DMS 273 treated with DMSO at 0.1 percent for 48 hours (cell line): ENCODE measurements at places on chromosomes 7 and 10.
A peak's percentile ranks its signal among the peaks of the same experiment; 100 is the strongest.

- DNase-seq = no peak
Observed at GRCh38 chr7:85471740-85472139, 284.9 kb upstream of the SEMA3D start.

DNA sequence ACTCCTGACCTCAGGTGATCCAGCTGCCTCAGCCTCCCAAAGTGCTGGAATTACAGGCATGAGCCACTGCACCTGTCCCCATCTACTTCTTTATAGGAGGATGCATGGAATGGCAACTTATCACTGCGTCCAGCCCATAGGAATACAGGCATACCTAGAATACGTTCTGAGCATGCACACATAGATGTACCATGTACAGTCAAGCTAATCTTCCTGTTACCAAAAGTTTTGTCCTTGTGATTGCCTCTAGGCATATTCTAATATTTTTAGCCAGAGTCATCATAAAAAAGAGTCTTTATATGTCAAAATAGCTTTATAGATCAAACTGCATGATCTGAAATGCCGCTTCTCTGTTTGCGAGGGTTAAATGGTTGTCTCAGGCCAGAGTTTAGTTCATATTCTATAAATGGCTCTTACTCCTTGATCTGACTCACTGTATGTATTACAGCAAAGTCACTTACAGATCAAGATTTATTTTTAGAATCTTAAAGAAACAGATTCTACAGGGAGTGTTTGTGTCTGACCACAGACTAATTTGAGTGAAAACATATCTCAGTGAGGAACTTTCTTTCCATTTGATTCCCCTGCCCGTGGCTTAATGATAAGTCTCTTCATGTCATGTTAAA, 210.9 kb downstream of the CREB5 start:
- DNase-seq = no peak

- DNase-seq = no peak
Observed at GRCh38 chr7:70132852-70133690, 534.8 kb downstream of the AUTS2 start.

DNA sequence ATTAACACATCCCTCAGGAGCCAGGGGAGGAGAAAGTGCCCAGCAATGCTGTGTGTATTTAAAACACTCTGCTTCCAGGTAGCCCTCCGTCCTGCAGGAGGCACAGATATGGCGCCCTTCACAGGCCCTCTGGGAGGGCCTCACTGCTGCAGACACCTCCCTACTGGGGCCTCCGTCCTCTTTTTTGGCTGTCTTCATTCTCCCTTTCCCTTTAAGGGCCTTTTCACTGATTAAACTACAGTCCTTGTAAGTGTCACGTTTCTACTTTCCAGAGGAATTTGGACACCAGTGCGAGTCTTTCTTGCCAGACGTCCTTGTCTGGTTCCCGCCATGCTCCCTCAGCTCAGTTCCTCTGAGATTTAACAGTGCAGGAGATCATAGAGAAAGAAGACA, 39.7 kb upstream of the MKRN1 start:
- no peak for DNase-seq

- peak; percentile 74 for DNase-seq
Observed at GRCh38 chr7:28956608-28957063, 1.5 kb downstream of the TRIL start.

DNA sequence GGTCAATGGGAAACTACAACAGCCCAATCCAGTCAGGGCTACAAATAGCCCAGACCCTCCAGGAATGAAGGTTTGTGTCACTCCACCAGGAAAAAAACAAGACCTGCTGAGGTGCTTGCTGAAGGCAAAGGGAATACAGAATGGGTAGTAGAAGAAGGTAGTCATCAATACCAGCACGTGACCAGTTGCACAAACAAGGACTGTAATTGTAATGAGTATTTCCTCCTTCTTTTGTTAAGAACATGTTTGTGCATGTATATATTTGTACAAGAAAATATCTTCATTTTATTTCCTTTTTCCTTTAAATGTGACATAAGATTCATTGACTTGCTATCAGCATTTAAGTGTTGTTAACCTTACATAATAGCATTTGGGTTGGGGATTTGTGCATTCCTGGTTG, 229.3 kb downstream of the IMMP2L start:
- DNase-seq = no peak

- DNase-seq = no peak
Observed at GRCh38 chr7:83210479-83210878, 47.8 kb upstream of the PCLO start.

- DNase-seq = no peak
Observed at GRCh38 chr10:33674491-33674890, 340.0 kb upstream of the NRP1 start.

DNA sequence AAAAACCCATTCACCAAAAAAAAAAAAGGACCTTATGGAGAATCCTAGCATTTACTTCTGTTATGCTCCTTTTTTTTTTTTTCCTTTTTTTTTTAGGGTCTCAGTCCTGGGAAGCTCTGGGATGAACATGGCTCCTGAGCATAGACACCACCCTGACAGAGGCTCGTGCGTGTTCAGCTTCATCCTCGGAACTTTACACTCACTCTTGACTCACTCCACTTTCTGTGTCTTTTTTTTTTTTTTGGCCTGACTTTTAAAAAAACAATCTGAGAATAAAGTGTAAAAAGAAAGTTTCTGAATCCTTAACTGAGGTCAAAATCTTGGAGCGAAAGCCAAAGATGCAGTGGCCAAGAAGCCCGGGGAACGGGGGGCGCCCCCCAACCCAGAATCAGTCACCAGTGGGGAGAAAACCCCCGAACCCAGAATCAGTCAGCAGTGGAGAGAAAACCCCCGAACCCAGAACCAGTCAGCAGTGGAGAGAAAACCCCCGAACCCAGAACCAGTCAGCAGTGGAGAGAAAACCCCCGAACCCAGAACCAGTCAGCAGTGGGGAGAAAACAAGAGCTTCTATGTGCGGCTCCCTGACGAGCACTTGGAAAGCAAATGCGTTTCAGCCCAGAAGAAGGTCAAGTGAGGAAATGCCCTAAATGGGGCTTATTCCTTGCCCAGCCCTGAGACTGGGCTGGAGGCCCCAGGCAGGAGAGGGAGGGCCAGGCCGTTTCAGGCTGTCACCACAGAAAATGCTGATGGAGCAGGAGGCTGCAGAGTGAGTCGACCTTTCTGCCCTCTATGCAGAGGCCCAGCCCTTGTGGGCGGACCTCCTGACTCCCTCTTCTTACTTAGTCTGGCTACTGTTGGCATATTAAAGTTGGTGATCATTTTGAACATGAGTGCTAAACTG, 19.0 kb upstream of the PFKP start:
- DNase-seq = no peak

DNA sequence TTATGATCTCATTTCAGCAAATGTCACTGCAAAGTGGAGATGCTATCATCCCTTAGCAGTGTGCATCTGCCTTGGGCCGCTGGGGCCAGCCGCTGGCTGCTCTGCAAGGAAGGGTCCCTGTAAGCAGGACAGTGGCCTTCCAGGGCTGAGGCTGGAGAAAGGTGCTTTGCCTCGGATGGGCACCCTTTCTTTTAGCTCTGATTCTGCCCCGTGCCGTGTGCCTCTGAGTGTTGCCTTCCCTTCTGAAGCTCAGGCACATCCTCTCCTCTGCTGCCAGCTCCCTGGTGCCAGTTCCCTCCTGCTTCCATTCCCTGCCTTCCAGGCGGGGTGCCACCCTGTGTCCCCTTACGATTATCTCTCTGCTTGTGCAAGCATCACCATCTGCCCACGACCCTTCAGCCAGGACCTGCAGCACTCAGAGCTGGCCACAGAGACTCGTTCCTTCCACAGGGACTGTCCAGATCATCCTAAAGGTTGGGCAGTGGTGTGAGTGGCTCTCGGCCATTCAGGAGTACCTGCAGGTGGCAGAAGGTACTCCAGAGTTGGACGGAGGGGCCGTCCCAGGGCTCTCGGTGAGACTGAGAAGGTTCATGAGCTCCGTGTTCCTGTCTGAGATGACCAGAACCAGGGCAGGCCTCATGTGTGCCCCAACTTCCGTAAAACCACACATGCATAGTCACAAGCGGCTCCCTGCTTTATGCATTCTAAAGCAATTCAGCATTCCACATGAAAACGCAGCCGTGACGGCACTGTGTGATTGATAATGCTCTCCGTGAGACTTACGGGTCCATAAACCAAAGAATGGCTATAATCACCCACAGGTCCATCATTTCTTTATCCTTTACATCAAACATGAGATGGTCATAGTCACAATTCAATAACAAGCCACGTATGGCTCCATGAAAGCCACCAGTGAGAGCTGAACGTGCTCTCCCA, 371.4 kb downstream of the DNAJB6 start:
- no peak for DNase-seq

DNA sequence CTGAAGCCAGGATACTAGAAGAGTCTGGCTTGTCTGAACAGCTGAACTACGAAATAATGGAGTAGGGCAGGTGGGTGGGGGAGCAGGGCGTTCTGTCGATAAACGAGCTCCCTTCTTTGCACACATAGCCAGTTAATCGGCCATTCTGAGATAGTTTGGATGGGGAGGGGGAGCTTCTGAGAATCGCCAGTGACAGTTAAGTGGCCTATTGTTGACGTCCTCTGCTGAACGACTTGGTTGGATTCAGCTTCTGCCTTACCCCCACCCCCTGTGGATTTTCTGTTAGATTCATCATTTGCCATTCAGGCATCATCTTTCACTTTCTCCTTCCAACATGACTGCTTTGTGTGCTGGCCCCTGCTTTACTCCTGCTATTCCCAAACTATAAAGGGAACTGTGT, 520 bp downstream of the CPA5 start:
- no peak for DNase-seq

GRCh38 chr7:91957823-91958222, 17.2 kb downstream of the AKAP9 start:
- DNase-seq = no peak

DNA sequence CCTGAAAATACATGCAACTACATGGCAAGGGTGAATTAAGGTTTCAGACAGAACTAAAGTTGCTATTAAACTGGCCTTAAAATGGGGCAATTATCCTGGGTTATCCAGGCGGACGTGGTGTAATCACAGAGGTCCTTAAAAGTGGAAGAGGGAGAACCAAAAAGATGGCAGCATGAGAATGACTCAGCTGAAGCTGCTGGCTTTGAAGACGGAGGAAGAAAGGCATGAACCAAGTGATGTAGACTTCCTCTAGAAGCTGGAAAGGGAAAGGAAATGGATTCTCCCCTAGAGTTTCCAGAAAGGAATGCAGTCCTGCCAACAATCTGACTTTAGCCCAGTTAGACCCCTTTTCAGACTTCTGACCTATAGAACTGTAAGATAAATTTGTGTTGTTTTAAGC, 27.0 kb upstream of the UBN2 start:
- DNase-seq = no peak

- DNase-seq = no peak
Observed at GRCh38 chr7:41331194-41331593, 371.7 kb downstream of the INHBA start.

GRCh38 chr7:7569081-7569527, 2.4 kb downstream of the MIOS start:
- no peak for DNase-seq

GRCh38 chr10:20369863-20370736, 527.0 kb downstream of the NEBL start:
- DNase-seq = no peak

DNA sequence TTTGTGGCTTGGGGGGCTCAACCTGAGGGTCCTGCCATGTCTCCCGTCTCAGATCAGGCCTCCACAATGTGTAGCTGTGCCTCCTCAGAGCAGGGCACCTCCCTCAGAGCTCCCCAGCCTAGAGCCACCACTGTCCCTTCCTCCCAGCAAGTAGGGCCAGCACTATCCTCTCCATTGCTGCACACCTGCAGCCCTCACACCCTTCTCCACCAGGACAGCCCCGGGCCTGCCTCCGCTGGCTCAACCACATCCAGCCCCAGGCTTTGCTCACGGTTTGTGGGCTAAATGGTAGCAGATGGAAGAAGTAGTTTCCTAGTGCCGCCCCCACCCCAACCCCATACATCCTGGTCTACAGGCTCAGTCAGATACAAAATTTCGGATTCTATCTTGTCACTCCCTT, 10.1 kb downstream of the NFKB2 start:
- DNase-seq = no peak

DNA sequence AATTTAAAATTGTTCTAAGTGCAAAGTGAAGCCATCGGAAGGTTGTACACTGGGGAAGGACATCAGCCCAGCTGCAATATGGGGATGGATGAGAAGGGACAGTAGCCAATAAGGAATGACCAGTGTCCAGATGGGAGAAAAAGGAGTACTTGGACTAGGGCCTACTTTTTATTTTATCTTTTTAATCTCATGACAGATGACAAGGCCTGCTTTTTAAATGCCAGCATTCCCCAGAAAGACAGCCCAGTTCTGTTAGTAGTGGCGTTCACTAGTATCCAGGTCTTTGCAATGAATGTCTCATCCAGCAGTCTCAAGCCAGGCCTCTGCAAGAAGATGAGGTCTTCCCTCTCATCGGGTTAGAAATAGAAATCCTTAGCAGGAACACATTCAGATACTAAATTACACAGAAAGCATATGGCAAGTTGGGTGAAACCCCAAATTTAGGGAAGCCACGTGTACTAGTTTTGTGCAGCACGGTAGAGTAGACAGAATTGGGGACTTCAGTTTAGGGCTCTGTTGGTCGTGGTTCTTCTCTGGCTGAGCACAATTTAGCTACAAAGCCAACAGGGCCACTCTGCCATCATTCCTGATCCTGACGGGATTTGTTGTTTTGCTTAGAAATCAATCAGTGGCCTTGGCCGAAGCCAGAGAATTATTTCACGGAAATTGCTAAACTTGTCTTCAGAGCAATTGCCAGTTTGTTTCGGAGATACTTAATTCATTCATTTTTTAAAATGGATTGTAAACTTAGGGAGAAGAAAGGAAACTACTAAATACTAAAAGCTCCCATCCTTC, 227.8 kb downstream of the ARHGAP21 start:
- DNase-seq = no peak

DNA sequence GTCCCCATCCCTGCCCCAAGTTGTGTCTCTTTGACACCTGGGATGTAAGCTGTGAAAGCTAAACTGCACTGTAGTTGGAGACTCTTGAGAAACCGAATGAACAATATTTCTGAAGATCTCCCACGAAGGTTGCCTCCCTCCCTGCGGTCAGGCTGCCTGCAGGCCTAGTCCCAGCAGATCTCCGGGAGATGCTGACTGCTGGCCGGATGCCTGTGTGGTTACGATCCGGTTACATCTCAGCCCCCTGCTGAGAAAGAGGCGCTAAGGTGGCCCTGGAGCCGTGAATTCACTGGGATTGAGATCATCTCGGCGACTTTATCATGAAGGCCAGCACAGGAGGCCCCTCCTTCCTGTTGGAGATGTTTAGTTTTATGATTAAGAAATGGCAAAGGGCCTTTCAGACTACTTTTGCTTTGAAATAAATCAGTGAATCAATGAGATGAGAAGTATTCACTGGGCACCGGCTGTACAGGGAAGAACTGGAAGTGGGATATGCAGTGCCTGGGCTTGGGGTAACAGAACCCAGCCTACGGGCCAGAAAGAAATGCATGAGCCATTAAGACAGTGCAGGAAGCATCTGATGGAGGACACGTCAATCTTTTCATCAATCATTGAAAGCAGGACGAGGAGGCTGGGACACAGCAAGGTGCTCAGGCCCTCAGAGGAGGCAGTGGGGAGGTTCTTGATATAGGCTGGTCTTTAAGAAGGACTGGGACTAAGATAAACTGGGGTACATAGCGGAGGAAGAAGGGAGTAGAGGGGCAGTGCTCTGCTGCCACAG, 177.6 kb downstream of the PRKAG2 start:
- DNase-seq = no peak
